ENCODE measurements at places on chromosomes 6 and 20. TPM values are rescaled to one million over a fixed set of nuclear protein-coding genes. Genes with fewer than 3 reads are reported as not detected.

- no peak for DNase-seq
- no peaks in the 10 kb centered on the region for H3K4me1 ChIP-seq
- no peak overlapping the region for H3K27ac ChIP-seq
These were observed 653.1 kb downstream of the TBC1D32 start for GRCh38 chr6:120681204-120681603.

GRCh38 chr20:56537997-56538396 is 5.0 kb downstream of the FAM209B start:
- DNase-seq: no peak
- no peak overlapping the region for H3K4me3 ChIP-seq
- no peaks in the 10 kb centered on the region for H3K27me3 ChIP-seq
- no peaks in the 10 kb centered on the region for H3K36me3 ChIP-seq
- H3K27ac ChIP-seq: no peak overlapping the region

GRCh38 chr20:8749101-8749500 is 319.8 kb upstream of the PLCB4 start:
- no peaks in the 10 kb centered on the region for H3K36me3 ChIP-seq
- H3K27me3 ChIP-seq: no peaks in the 10 kb centered on the region
- H3K4me1 ChIP-seq: no peaks in the 10 kb centered on the region
- no peak overlapping the region for H3K27ac ChIP-seq
- H3K4me3 ChIP-seq: no peak overlapping the region
- no peak for DNase-seq

The COL12A1 gene
- 5.9 TPM for total RNA-seq

The NCOA3 gene
- 13.0 TPM for total RNA-seq

DNA sequence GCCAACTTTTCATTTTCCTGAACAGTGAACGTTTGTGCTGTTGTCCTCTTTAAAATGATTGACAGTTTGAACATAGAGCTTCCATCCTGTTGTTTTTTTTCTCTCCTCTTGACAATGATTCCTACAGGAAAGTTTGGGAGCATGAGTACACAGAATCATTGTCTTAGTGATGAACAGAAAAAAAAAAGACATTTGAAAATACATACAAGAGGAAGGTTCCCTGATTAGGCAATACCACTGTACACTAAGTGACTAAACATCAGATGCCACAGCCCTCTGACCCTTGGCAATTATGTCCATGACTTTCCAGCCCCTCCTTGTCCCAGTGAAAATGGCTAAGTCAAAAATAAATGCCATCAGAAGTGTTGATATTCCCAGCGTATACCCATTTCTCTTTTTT is 71.5 kb downstream of the RTN4IP1 start:
- no peaks in the 10 kb centered on the region for H3K4me1 ChIP-seq
- no peaks in the 10 kb centered on the region for H3K27me3 ChIP-seq
- no peak overlapping the region for H3K27ac ChIP-seq
- no peak overlapping the region for H3K4me3 ChIP-seq
- no peak for DNase-seq

The NHLRC1 gene
- total RNA-seq: 3.0 TPM

DNA sequence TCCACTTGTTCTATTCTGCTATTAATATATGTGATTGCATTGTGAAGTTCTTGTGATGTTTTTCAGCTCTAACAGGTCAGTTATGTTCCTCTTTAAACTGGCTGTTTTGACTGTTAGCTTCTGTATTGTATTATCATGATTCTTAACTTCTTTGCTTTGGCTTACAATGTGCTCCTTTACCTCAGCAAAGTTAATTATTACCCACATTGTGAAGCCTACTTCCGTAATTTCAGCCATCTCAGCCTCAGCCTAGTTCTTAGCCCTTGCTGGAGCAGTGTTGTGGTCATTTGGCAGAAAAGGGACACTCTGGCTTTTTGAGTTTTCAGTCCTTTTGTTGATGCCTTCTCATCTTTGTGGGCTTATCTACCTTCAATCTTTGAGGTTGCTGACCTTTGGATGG is 440.2 kb downstream of the TBC1D32 start:
- H3K4me1 ChIP-seq: no peaks in the 10 kb centered on the region
- H3K27me3 ChIP-seq: no peaks in the 10 kb centered on the region
- no peak for DNase-seq
- no peaks in the 10 kb centered on the region for H3K36me3 ChIP-seq

GRCh38 chr20:36435592-36436541 is 105.5 kb upstream of the MYL9 start:
- H3K27ac ChIP-seq: no peak overlapping the region
- no peaks in the 10 kb centered on the region for H3K36me3 ChIP-seq
- no peaks in the 10 kb centered on the region for H3K4me1 ChIP-seq
- H3K27me3 ChIP-seq: peaks cover 3% of the 10 kb centered on the region
- DNase-seq: peak; percentile 89

The B3GALT4 gene
- 1.8 TPM for total RNA-seq

DNA sequence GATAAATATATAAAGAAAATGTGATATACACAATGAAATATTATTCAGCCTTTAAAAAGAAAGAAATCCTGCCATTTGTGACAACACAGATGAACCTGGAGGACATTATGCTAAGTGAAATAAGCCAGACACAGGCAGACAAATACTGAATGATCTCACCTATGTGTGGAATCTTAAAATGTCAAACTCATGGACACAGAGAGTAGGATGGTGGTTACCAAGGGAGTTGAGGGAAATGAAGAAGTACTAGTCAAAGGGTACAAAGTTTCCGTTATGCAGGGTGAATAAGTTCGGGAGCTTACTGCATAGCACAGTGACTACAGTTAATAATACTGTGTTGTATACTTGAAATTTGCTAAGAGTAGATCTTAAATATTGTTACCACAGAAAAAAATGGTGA is 14.6 kb upstream of the DEFB132 start:
- H3K4me1 ChIP-seq: no peaks in the 10 kb centered on the region
- H3K27ac ChIP-seq: no peak overlapping the region
- H3K4me3 ChIP-seq: no peak overlapping the region
- H3K27me3 ChIP-seq: no peaks in the 10 kb centered on the region
- no peak for DNase-seq

DNA sequence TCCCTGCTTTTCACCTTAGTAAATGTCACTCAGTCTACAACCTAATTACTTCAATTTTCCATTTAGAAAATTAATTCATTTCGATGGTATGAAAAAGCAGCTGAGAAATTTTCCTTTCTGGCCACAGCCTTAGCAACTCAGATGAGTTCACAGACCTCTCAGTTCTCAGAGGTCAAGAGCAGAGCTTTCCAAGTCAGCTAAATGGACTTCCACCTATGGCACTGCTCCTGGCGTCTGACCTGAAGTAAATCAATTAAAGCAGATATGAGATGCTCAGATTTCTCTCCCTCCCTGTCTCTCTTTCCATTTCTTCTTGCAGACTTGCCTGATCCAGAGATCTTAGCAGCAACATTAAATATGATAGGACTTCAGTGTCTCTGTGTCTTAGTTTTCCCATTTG is 412.6 kb downstream of the QKI start:
- no peak overlapping the region for H3K4me3 ChIP-seq
- peak overlapping the region; percentile 25 for H3K27ac ChIP-seq
- H3K36me3 ChIP-seq: no peaks in the 10 kb centered on the region
- H3K27me3 ChIP-seq: no peaks in the 10 kb centered on the region
- H3K4me1 ChIP-seq: peaks cover 23% of the 10 kb centered on the region

The BFSP1 gene
- 0.30 TPM for total RNA-seq

GRCh38 chr6:36824253-36824652 is 15.0 kb downstream of the CPNE5 start:
- no peak overlapping the region for H3K4me3 ChIP-seq
- peak overlapping the region; percentile 32 for H3K27ac ChIP-seq
- peaks cover 3% of the 10 kb centered on the region for H3K4me1 ChIP-seq
- no peaks in the 10 kb centered on the region for H3K36me3 ChIP-seq
- no peaks in the 10 kb centered on the region for H3K27me3 ChIP-seq
- DNase-seq: no peak

The IMPG1 gene
- total RNA-seq: not detected

- H3K4me3 ChIP-seq: no peak overlapping the region
- H3K36me3 ChIP-seq: peaks cover 91% of the 10 kb centered on the region
- H3K27ac ChIP-seq: no peak overlapping the region
- no peak for DNase-seq
- H3K4me1 ChIP-seq: peaks cover 5% of the 10 kb centered on the region
- H3K27me3 ChIP-seq: no peaks in the 10 kb centered on the region
These were observed 51.0 kb downstream of the SLC9A8 start for GRCh38 chr20:49863666-49864065.

DNA sequence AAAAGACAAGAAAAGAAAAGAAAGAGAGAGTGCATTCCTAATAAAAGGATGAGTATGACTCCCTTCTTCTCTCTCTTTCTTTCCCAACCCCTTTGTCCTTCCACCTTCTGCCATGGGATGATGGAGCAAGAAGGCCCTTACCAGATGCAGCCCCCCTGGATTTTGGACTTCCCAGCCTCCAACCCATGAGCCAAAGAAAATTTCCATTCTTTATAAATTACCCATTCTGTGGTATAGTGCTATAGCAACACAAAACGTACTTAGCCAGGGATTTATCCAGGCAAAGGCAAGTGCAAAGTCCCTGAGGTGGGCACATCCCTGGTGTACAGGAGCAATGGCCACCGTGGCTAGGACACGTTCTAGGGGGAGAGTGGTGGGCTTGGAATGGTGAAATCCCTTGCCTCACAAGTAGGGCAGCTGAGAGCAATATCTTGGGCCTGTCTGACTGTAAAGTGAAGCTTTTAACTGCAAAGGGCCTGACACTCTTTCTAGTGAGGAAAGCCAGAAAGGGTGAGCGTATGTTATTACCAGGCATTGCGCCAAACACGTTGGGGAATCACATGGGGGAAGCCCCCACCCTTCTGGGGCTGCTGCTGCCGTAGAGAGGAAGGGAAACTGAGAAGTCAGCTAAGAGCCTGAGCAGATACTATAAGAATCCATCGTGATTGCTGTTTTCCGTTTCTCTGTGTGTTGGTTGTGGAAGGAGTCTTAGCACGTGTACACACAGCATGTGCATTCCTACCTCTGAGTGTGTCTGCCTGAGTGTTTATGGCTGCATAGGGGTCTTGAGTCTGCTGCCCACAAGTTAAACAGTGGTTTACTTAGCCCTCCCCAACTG is 50.7 kb upstream of the SIRPA start:
- peaks cover 10% of the 10 kb centered on the region for H3K4me1 ChIP-seq
- H3K36me3 ChIP-seq: no peaks in the 10 kb centered on the region
- peaks cover 2% of the 10 kb centered on the region for H3K27me3 ChIP-seq
- no peak overlapping the region for H3K4me3 ChIP-seq

The PAK1IP1 gene
- total RNA-seq: 9.5 TPM

The ABHD16B gene
- total RNA-seq: not detected

The E2F3 gene
- total RNA-seq: 16.8 TPM

DNA sequence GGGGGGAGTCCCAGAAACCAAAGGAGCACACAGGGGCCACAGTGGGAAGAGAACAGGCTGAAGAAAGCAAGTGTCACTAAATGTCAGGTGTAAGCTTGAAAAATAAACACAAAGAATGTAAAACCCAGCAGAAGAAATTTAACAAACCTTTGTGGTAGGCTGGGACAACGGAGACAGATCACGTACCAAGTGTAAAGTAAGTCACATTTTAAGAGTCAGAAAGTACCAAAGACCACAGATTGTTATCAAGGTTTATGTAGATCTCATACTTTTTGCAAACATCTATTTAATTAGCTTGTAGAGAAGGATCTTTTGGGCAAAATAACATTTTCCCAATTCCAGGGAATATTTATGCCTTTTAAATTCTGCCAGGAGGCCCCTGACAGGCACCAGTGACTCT is 1.6 kb downstream of the CLIC5 start:
- peaks cover 7% of the 10 kb centered on the region for H3K36me3 ChIP-seq
- no peak for DNase-seq
- no peaks in the 10 kb centered on the region for H3K27me3 ChIP-seq
- H3K4me3 ChIP-seq: peak overlapping the region; percentile 90
- peaks cover 47% of the 10 kb centered on the region for H3K4me1 ChIP-seq

- H3K4me3 ChIP-seq: no peak overlapping the region
- H3K4me1 ChIP-seq: peaks cover 22% of the 10 kb centered on the region
- peak; percentile 81 for DNase-seq
These were observed 67.6 kb downstream of the NUDT3 start for GRCh38 chr6:34324738-34325444.

DNA sequence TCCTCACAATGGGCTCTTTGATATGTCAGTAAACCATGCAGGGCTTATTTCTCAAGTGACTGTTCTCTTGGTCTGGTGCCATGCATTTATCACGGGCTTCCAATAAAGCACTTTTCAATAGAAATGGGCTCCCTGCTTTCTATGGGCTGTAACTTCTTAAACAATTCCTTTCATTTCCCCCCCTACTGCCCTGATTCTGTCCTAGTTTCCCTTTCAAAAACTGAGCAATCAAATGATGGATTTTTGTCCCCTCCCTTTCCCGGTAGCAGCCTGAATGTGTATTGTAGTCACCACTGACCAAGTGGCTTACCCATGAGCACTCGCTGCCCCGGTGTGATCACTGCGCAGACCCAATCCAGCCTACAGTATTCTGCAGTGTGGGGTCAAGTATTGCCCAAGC is 13.9 kb downstream of the RPS10 start:
- H3K4me1 ChIP-seq: peaks cover 7% of the 10 kb centered on the region
- DNase-seq: no peak
- no peak overlapping the region for H3K27ac ChIP-seq
- peaks cover 12% of the 10 kb centered on the region for H3K36me3 ChIP-seq
- no peak overlapping the region for H3K4me3 ChIP-seq

The DBNDD2 gene
- 150 TPM for total RNA-seq

GRCh38 chr20:2303673-2304072 is 7.9 kb downstream of the TGM3 start:
- H3K4me1 ChIP-seq: no peaks in the 10 kb centered on the region
- no peak for DNase-seq
- no peak overlapping the region for H3K27ac ChIP-seq
- no peaks in the 10 kb centered on the region for H3K36me3 ChIP-seq
- no peak overlapping the region for H3K4me3 ChIP-seq

GRCh38 chr6:134080171-134080795 is 27.9 kb upstream of the SLC2A12 start:
- H3K4me1 ChIP-seq: no peaks in the 10 kb centered on the region
- no peak for DNase-seq
- H3K4me3 ChIP-seq: no peak overlapping the region
- H3K27ac ChIP-seq: no peak overlapping the region

DNA sequence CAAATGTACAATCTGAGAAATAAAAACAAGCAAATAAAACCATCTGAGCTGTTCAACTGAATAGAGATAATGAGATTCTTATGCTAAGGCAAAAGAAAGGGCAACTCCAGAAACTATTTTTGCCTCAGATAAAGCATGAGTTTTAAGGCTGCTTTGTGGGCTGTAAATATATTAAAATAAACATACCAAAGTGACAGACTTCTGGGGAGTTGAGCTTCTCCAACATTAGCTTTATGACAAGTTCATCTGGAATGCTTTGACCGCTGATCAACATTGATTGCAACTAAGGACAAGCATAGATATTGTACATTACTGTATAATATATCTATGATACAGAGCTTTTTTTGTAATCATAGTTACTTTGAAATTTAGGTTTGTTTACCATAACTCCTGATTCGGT is 19.3 kb downstream of the AK9 start:
- no peaks in the 10 kb centered on the region for H3K27me3 ChIP-seq
- H3K4me3 ChIP-seq: no peak overlapping the region
- H3K36me3 ChIP-seq: peaks cover 30% of the 10 kb centered on the region
- H3K4me1 ChIP-seq: no peaks in the 10 kb centered on the region
- no peak for DNase-seq

GRCh38 chr6:25889877-25890853 is 16.1 kb upstream of the SLC17A3 start:
- H3K27me3 ChIP-seq: no peaks in the 10 kb centered on the region
- DNase-seq: no peak
- no peak overlapping the region for H3K4me3 ChIP-seq
- H3K27ac ChIP-seq: no peak overlapping the region
- H3K36me3 ChIP-seq: no peaks in the 10 kb centered on the region

The KHDC1 gene
- total RNA-seq: 0.81 TPM

GRCh38 chr20:32019156-32019510 is 8.9 kb downstream of the CCM2L start:
- H3K36me3 ChIP-seq: no peaks in the 10 kb centered on the region
- peak overlapping the region; percentile 61 for H3K4me3 ChIP-seq
- no peak overlapping the region for H3K27ac ChIP-seq
- H3K4me1 ChIP-seq: no peaks in the 10 kb centered on the region
- H3K27me3 ChIP-seq: peaks cover 10% of the 10 kb centered on the region
- DNase-seq: no peak

The BTN3A1 gene
- 2.2 TPM for total RNA-seq

Measured in psoas muscle (tissue), 8 donors.